ENCODE measurements at places on chromosomes 3 and 15. TPM values are rescaled to one million over a fixed set of nuclear protein-coding genes. Genes with fewer than 3 reads are reported as not detected.

The AGBL1 gene
- not detected for total RNA-seq

The PTPRG gene
- 3.2 TPM for total RNA-seq

The RLBP1 gene
- not detected for total RNA-seq

The MUC20 gene
- 0.62 TPM for total RNA-seq

The MINAR1 gene
- total RNA-seq = 0.56 TPM

The CFAP92 gene
- not detected for total RNA-seq

The SYNM gene
- 41.3 TPM for total RNA-seq

The MAP1A gene
- total RNA-seq = 0.81 TPM

The P2RY1 gene
- total RNA-seq = 0.54 TPM

The AP2M1 gene
- 313 TPM for total RNA-seq

The NR2F2 gene
- 24.3 TPM for total RNA-seq

The ALG1L2 gene
- total RNA-seq = not detected

The CPN2 gene
- not detected for total RNA-seq

The GP9 gene
- not detected for total RNA-seq

The GADL1 gene
- not detected for total RNA-seq

The EXD1 gene
- not detected for total RNA-seq

The C2CD4B gene
- not detected for total RNA-seq

The TBC1D5 gene
- 13.8 TPM for total RNA-seq

The RHCG gene
- 41.2 TPM for total RNA-seq

The SCG5 gene
- 2.3 TPM for total RNA-seq

The BCL2A1 gene
- total RNA-seq = 11.4 TPM

The COL7A1 gene
- 227 TPM for total RNA-seq

The TNNC1 gene
- total RNA-seq = 0.87 TPM
